ENCODE measurements at places on chromosomes 6 and 20.

DNA sequence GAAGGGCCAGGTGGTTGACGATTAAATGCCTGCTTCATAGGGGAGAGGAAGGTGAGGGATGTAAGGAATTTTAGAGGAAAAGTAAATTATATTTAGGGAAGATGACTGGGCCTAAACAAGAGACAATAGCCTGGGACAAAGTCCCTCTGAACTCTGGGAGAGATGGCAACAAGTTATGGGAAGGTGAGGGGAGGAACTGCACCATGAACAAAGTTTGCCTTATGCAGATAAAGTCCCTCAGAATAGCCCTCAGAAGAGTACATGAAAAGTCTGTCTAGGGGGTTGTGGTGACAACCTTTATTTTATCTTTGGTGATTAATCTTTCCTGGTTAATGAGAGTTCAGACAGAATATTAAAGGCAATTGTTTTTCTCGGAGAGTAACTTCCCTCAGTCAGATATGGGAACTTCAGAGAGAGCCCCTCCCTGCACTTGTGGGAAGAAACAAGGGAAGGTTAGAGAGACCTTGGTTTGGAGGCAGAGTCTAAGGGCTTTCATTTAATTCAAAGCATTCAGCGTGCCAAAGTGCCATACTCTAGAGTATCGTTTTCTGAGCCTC lies 27.1 kb upstream of the FAM217A start:
- H3K4me1 ChIP-seq, result no peaks in the 10 kb centered on the region
- no peak for DNase-seq
- no peak overlapping the region for H3K27ac ChIP-seq
- no peaks in the 10 kb centered on the region for H3K27me3 ChIP-seq

- H3K27ac ChIP-seq, result no peak overlapping the region
- peaks cover 33% of the 10 kb centered on the region for H3K36me3 ChIP-seq
- no peak overlapping the region for H3K4me3 ChIP-seq
- no peaks in the 10 kb centered on the region for H3K27me3 ChIP-seq
- DNase-seq, result no peak
Observed at GRCh38 chr6:166520905-166521834, 65.3 kb downstream of the RAMACL start.

GRCh38 chr6:42572523-42572922 lies 8.7 kb downstream of the UBR2 start:
- peaks cover 30% of the 10 kb centered on the region for H3K36me3 ChIP-seq
- no peaks in the 10 kb centered on the region for H3K27me3 ChIP-seq
- H3K4me3 ChIP-seq, result peak overlapping the region; percentile 55
- H3K27ac ChIP-seq, result peak overlapping the region; percentile 91
- peak; percentile 49 for DNase-seq
- H3K4me1 ChIP-seq, result peaks cover 20% of the 10 kb centered on the region

DNA sequence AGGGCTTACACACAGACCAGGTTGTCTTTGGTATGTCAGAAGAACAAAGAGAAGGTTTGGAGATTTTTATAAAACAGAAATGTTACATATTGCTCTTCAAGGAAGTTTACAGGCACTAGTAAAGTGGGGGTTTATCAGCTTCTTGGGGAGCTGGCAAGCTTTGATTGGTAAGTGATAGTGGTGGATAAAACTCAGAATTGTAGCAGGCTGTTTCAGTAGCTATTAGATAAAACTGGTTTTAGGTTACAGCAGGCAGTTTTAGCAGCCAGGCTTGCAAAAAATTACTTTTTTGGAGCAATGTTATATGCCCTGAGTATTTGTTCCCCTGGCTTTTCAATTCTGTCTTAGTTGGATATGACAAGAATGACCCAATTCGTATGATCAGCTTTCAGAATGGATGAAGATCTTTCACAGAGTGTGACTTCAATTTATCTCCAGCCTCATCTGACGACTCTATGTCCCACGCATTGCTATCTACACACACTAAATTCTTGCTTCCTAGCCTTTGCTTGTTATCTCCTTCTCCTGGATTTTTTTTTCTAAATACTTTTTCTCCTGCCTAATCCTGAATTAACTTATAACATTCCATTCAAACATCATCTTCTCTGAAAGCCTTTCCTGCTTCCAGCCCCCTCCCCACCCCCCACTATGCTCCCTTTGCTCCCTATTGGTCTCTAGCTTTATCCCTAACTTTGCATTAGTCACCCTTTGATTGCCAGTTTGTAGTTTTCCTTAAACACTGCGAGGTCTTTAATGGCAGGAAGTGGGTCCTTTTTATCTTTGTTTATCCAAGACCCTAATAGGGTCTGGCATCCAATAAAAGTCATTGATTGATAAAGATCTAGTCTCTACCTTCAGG lies 1.0 kb upstream of the TOMM34 start:
- DNase-seq, result no peak
- H3K27me3 ChIP-seq, result no peaks in the 10 kb centered on the region
- H3K4me3 ChIP-seq, result no peak overlapping the region
- peak overlapping the region; percentile 6 for H3K27ac ChIP-seq
- H3K4me1 ChIP-seq, result peaks cover 70% of the 10 kb centered on the region

DNA sequence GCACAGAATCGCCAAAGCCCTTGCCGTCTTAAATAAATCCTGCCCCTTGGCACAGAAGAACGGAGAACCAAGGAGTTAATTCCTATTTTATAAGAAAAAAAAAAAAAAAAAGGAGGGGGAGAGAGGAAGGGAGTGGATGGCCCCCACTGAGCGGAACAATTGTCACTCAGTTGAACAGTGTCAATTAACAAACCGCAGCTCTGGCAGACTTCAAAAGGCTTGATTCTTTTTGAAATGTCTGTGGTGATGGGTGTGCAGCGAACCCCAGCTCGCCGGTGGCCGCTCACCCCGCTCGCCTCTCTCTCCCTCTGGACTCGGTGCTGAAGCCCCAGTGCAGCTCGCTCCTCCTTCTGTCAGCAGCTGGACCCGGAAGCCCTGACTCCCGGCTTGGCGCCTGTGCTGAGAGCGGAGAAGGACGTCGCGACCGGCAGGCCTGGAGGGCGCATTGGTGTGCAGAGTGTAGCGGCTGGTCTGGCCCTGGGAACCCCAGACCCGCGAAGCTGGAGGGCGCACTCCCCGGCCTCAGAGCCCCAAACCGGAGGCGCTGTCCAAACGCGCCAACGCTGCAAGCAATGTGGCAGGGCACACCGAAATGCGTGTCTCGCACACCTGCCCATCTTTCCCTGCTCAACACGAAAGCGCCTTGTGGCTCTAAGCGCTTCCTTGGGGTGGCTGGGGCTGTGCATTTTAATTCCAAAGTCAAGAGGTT lies 3.4 kb downstream of the LINC00237 start:
- H3K36me3 ChIP-seq, result peaks cover 4% of the 10 kb centered on the region
- peaks cover 18% of the 10 kb centered on the region for H3K4me1 ChIP-seq
- H3K4me3 ChIP-seq, result peak overlapping the region; percentile 77
- peaks cover 86% of the 10 kb centered on the region for H3K27me3 ChIP-seq
- peak overlapping the region; percentile 81 for H3K27ac ChIP-seq

DNA sequence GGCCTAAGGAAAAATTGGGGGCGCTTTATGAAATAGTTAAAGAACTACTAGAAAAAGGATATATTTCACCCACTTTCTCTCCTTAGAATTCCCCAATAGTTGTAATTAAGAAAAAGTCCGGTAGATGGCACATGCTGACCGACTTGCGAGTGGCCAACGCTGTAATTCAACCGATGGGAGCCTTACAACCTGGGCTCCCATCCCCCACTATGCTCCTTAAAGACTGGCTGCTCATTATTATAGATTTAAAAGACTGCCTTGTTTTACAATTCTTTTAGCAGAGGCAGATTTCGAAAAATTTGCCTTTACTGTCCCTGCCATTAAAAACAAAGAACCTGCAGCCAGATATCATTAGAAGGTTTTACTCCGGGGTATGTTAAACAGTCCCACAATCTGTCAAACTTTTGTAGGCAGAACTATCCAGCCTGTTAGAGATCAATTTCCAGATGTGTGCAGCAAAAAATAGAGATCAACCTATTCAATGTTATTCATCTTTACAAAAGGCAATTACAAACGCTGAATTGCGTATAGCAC lies 58.5 kb upstream of the PRSS16 start:
- peak overlapping the region; percentile 93 for H3K4me3 ChIP-seq
- DNase-seq, result peak; percentile 36
- H3K27ac ChIP-seq, result peak overlapping the region; percentile 87
- H3K36me3 ChIP-seq, result no peaks in the 10 kb centered on the region
- no peaks in the 10 kb centered on the region for H3K27me3 ChIP-seq

DNA sequence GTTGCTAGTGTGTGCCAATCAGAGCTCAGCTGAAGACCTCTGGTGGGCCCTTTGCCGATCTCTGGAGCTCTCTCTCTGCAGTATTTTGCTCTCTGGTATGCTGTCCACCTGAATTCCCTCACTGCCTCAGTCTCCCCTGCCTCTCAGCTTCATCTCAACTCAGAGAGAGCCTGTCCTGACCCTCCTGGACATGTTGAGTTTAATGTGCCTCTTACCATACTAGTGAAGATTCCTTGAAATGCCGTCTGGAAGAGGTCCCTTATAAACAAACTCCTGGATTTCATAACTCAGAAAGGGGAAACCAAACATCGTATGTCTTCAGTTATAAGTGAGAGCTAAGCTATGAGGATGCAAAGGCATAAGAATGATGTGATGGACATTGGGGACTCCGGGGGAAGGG lies 231.1 kb upstream of the ZNF217 start:
- H3K27ac ChIP-seq, result no peak overlapping the region
- H3K4me1 ChIP-seq, result peaks cover 31% of the 10 kb centered on the region
- no peaks in the 10 kb centered on the region for H3K36me3 ChIP-seq

GRCh38 chr6:20279608-20280287 lies 67.5 kb upstream of the MBOAT1 start:
- peaks cover 66% of the 10 kb centered on the region for H3K27me3 ChIP-seq
- H3K4me1 ChIP-seq, result no peaks in the 10 kb centered on the region
- H3K4me3 ChIP-seq, result no peak overlapping the region
- no peak for DNase-seq
- H3K27ac ChIP-seq, result no peak overlapping the region

GRCh38 chr6:136961848-136962247 lies 39.7 kb downstream of the SLC35D3 start:
- DNase-seq, result no peak
- no peak overlapping the region for H3K4me3 ChIP-seq
- H3K27me3 ChIP-seq, result no peaks in the 10 kb centered on the region
- peaks cover 6% of the 10 kb centered on the region for H3K4me1 ChIP-seq
- no peak overlapping the region for H3K27ac ChIP-seq

- H3K4me3 ChIP-seq, result no peak overlapping the region
- H3K27ac ChIP-seq, result no peak overlapping the region
- no peak for DNase-seq
- H3K27me3 ChIP-seq, result peaks cover 12% of the 10 kb centered on the region
- H3K4me1 ChIP-seq, result no peaks in the 10 kb centered on the region
Observed at GRCh38 chr6:105573138-105573537, 170.3 kb upstream of the PREP start.

DNA sequence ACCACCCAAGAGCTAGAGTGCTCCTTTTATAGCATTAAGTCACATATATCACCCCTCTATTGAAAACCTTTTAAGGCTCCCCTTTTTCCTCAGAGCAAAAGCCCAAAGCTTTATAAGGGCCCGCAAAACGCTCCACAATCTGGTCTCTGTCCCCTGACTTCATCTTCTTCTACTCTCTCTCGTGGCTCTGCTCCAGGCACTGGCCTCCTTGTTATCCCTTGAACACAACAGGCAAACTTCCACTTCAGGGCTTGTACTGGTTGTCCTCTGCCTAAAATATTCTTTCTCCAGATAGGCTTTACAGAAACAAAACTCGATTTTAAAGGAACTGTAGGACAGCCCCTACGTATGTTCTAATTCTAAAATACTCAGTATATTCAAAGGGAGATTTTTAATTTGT lies 44.0 kb upstream of the SPDEF start:
- no peak overlapping the region for H3K4me3 ChIP-seq
- H3K4me1 ChIP-seq, result peaks cover 32% of the 10 kb centered on the region
- DNase-seq, result no peak
- H3K27me3 ChIP-seq, result no peaks in the 10 kb centered on the region

DNA sequence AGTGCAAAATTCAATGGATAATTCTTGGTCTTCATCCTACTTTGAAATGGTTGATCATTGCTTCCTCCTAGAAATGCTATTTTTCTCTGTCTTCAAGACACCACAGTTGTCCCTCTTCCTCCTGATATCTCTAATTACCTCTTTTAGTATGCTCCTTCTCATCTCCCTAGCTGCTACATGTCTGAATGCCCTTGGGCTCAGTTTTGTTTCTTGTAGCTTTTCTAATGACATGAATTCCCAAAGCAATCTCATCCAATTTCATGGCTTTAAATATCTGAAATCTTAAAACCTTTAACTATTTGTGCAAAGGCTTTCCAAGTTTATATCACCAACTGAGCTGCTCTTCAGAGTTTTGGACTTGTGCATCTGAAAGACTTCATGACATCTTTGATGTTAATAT lies 120.2 kb upstream of the RGS17 start:
- DNase-seq, result no peak
- no peak overlapping the region for H3K4me3 ChIP-seq
- no peaks in the 10 kb centered on the region for H3K4me1 ChIP-seq

GRCh38 chr6:106785298-106785697 lies 155.9 kb downstream of the QRSL1 start:
- peaks cover 18% of the 10 kb centered on the region for H3K4me1 ChIP-seq
- H3K4me3 ChIP-seq, result no peak overlapping the region
- peaks cover 3% of the 10 kb centered on the region for H3K27me3 ChIP-seq
- H3K36me3 ChIP-seq, result peaks cover 9% of the 10 kb centered on the region

DNA sequence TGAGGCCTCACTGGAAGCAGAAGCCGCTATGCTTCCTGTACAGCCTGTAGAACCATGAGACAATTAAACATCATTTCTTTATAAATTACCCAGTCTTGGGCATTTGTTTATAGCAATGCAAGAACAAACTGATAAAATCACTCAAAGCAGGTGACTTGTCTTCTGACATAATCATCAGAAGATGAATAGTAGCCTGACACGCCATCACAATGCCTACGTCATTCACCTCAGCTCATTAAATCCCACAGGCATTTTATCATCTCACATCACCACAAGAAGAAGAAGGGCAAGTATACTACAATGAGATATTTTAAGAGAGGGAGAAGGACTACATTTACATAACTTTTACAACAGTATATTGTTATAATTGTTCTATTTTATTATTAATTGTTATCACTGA lies 3.1 kb upstream of the CAP2 start:
- H3K27me3 ChIP-seq, result peaks cover 50% of the 10 kb centered on the region
- H3K4me1 ChIP-seq, result peaks cover 6% of the 10 kb centered on the region
- no peak for DNase-seq
- no peak overlapping the region for H3K27ac ChIP-seq

GRCh38 chr6:84554074-84554473 lies 210.3 kb downstream of the TBX18 start:
- no peak overlapping the region for H3K27ac ChIP-seq
- H3K4me1 ChIP-seq, result no peaks in the 10 kb centered on the region
- DNase-seq, result no peak
- no peaks in the 10 kb centered on the region for H3K36me3 ChIP-seq
- no peak overlapping the region for H3K4me3 ChIP-seq

Measured in stimulated activated naive B cell treated with anti-CD40 and anti-IgM and Interleukin-4, amounts not matched to agents 10 μg/mL and 1 μg/mL and 100 μg/mL, for 72 hours (primary cell).